ENCODE measurements at places on chromosomes 6 and 20.

- no peak for DNase-seq
These were observed 58.5 kb downstream of the SUN5 start for GRCh38 chr20:32945710-32946221.

DNA sequence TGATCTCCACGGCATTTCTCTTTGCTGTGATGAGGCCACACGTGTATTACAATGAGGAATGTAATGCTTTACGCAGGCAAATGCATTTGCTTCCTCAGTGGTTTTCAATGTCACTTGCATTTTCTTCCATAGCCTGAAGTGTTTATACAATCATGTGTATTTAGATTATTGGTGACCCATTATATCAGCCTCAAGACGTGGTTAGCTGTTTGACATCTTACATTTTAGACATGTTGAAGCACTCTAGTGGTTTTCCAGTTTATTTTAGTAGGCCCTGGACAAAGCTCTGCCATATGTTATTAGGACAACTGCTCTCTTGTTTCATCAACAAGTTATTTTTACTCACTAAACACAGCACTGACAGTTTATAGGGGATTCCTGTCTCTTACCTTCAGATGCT lies 200.4 kb downstream of the UTRN start:
- no peak for DNase-seq

GRCh38 chr6:33213989-33214335 lies 5.7 kb downstream of the RING1 start:
- DNase-seq = no peak

GRCh38 chr6:33297406-33297955 lies 1.3 kb downstream of the RGL2 start:
- DNase-seq = no peak

DNA sequence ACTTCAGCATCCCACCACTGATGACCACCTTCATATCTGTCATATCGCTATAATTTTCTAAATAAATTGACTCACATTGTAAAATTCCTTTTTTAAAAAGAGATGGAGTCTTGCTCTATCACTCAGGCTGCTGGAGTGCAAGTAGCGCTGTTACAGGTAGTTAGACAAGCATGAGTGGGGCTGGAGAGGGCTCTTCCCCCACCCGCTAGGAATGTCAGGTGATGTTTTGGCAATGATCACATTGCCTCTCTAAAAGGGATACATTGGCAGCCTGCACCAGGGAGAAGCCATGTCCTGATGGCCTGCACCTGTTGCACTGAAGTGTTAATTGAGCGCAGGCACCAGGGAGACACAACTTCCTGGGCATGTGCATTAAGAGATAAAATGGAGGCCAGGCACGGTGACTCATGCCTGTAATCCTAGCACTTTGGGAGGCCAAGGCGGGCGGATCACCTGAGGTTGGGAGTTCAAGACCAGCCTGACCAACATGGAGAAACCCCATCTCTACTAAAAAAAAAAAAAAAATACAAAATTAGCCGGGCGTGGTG lies 16.9 kb upstream of the SLC22A16 start:
- no peak for DNase-seq

DNA sequence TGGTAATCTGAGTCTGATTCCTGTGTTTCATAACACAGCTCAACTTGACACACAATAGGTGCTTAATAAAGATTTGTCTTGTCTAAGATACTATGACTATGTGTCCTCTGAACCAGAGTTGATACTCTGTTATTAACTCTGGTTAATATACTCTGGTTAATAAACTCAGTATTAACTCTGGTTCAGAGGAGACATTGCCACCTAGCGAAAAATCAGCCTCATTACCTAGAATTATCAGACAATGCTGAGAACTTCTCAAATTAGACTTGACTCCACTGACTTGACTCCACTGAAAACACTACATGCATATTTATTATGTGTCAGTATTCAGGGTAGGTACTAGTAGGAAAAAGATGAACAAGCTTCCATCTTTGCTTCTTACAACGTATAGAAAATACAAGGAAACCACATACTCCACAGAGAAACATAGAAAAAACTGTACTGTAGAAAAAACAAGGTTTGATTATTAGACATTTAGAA lies 73.9 kb downstream of the AHI1 start:
- no peak for DNase-seq

Data from stimulated activated CD4-positive, alpha-beta T cell treated with anti-CD3 and anti-CD28 coated beads, Interleukin-4, amount 100 ng/mL, for 48 hours (primary cell).